Fibroblast of gingiva (primary cell): ENCODE measurements at places on chromosomes 12 and 14.

- DNase-seq, result no peak
Measured at GRCh38 chr12:70638639-70639360, 1.6 kb upstream of the PTPRB start.

DNA sequence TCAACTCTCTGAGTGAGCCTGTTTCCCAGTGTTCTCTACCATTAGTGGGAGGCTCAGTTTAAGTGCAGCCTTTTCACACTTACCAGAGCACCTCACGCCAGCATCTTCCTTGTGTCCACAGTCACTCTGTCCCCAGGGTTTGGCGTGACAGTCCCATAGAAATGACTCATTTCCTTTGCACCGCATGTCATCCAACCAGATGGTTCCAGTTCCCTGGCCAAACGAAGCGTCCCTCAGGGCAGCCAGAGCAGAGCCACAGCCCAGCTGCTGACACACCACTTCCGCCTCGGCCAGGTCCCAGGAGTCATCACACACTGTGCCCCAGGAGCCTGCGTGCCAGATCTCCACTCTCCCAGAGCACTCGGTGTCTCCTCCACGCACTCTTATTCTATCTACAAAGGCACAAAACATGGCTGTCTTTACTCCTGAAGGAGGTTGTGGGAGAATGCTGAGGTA, 65.4 kb downstream of the ACSM4 start:
- DNase-seq, result peak; percentile 31

DNA sequence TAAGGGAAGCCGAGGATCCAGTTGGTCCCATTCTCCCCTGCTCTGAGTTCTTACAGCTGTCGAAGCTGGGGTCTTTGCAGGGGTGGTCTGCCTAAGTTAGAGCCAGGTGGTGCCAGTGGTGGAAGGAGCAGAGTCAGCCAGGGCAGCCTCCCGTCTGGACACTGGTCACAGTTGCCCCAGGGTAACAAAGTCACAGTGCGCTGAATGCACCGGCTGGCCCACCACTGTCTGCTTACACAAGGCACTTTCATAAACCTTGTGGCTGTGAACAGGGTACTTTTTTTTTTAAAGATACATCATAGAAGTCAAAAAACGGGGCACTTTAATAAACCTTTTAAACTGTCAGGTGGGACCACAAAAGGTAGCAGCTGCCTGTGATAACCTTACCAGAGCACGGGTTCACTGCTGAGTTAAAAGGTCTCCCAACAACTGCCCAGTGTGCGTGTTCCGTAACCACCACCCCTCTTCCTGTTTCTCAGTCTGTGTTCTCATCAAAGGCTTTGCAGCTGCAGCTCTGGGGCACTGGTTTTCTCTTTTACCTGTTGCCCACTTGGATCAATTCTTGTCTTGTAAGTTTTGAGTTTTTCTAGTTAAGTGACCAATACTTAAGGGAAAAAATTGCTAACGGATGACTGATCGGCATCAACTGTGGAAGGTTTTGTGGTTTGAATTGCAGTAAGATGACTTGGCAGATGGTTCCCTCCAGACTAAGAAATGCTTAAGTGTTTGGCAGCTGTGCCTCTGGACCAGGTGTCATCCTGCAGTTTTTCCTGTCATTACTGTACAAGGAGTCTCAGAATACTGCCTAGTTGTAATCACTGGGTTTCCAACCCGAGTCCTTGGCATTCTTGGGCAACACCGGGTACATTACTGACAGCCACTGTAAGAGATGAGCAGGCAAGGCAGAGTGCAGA, 55.9 kb downstream of the DYNC1H1 start:
- DNase-seq, result peak; percentile 51

GRCh38 chr14:94474581-94475031, 1.4 kb downstream of the SERPINA9 start:
- DNase-seq, result no peak

- no peak for DNase-seq
Measured at GRCh38 chr14:64844969-64845536, 34.7 kb downstream of the SPTB start.

DNA sequence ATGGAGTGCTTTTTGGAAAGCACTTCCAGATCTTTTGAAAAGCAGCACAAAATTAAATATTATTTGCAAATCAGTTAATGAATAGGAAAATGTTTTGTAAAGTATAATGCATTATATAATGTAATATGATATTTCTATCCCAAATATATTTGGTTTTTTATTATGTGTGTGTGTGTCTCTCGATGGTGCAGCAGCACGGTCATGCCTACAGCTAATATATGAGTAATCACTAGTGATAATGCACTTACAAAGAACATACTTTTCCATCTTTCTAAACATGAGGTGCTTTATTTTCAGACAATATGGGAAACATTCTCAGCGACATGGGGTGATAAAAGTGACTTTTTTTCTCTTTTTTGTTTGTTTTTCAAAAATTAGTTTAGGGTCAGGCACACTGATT, 1.3 kb upstream of the EEA1 start:
- no peak for DNase-seq

DNA sequence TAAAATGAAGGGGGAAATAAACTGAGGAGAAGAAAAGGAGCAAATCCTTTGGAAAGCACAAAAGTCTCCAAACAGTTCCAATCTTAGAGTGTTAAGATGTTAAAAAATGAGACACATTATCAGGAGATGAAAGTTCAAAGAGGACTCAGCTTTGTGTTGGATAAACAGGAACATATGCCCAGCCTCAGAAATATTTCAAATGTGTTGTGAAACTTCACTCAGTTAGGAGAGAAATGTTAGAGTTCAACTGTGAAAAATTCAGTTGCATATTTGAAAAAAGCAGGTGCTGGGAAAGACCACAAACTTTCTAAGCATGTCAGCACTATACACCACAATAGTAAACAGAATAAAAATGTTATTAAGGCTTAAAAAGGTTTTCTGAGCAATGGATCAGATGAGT, 136.8 kb upstream of the PRKD1 start:
- DNase-seq, result peak; percentile 61

- peak; percentile 78 for DNase-seq
Measured at GRCh38 chr12:62631471-62632410, 165.1 kb downstream of the MON2 start.

GRCh38 chr12:68200854-68201253, 24.8 kb downstream of the IL26 start:
- no peak for DNase-seq

- DNase-seq, result no peak
Measured at GRCh38 chr14:92527721-92528120, 14.1 kb downstream of the RIN3 start.

DNA sequence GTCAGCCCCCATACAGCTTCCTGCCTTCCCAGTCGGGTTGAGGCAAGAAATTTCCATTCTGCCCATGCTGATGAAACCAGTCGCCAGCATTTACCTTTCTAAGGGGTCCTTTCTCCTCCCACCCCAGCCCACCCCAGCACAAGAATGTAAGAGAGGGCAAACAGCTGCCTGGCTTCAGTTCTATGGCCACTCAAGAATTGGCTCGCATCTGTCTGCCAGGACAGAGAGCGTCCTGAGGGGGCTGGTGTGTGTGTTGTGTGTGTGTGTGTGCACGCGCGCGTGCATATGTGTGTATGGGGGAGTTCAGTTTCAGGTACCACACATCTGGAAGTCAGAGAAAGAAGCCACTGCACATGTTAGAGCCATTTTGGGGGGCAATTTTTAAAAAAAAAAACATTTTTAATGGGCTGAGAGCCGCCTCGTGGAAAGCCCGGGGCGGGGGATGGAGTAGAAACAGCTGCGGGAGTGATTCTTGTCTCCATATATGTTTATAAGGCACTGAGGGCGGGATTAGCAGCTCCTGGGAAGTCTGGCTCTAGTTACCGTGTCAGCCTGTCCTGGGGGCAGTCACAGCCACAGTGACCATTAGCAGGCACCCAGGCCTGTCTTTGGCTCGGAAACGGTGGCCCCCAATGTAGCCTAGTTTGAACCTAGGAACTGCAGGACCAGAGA, at the start of gene WNT5B:
WNT5B (plus strand) TSS at position 566 of the 672 bp plus-strand sequence. CDS start 2,124 bp downstream, outside the sequence.
- no peak for DNase-seq

GRCh38 chr12:113152196-113152834, 2.8 kb downstream of the CFAP73 start:
- DNase-seq, result no peak

DNA sequence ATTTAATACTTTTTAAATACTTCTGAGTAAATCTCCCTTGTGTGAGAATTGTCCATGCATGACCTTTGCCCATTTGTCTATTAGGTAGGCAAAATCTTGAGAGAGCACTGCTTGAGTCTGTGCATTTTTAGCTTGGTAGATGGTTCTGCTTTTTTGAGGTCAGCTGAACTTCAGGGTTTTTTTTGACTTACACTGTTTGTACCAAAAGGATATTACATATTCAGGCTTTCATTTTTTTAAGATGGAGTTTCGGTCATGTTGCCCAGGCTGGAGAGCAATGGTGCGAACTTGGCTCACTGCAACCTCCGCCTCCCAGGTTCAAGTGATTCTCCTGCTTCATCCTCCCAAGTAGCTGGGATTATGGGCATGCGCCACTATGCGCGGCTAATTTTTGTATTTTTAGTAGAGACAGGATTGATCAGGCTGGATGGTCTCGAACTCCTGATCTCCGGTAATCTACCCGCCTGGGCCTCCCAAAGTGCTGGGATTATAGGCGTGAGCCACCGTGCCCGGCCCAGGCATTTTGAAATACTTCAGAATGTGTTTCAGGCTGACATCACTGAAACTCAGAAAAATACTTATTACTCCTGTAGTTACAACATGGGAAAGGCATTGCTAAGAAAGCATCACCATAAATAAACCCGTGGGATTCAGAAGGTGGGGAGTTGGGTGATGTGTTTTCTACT, 11.1 kb downstream of the RASSF3 start:
- DNase-seq, result peak; percentile 36

DNA sequence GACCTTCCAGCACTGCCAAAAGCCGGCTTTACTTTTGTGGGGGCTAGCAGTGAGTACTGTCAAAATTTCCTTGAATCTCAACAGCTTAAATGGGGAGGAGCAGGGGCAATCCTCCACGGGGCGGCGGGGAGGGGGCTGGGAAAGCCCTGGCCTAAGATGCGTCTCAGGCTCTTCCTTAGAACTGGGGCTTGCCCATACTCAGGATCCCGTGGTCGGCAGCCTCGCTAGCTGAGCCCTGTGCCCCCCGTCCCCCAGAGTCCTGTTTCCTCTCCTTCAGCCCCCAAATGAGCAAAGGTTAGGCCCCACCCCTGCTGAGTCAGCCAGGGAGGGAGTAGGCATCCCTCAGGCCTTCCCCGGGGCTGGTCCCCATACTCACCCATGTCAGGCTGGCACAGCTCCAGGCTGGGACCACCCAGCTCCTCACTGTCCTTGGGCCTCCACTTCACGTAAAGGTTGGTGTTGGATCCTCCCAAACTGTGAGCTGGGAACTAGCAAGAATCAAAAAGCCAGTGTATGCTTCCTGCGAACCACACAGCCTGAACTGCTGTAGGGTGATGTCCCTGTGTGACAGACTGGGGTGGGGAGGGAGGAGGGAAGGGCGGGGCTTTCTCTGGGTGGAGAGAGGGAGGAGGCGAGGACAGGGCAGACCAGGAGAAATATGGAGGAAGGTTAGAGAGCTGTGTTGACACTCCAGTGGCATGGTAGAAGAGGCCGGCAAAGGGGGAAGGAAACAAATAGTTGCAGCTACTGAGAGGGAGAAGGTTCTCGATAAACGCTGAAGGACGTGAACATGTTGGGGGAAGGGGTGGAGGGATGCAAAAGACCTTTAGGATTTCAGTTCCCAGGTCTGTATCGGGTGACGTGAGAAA, 5.9 kb upstream of the BAZ2A start:
- peak; percentile 86 for DNase-seq

- DNase-seq, result no peak
Measured at GRCh38 chr12:40499856-40500255, 192.4 kb upstream of the CNTN1 start.
